ENCODE measurements at places on chromosomes 5 and 9.

GRCh38 chr5:163878490-163878889 lies 373.1 kb downstream of the MAT2B start:
- no peak for DNase-seq

DNA sequence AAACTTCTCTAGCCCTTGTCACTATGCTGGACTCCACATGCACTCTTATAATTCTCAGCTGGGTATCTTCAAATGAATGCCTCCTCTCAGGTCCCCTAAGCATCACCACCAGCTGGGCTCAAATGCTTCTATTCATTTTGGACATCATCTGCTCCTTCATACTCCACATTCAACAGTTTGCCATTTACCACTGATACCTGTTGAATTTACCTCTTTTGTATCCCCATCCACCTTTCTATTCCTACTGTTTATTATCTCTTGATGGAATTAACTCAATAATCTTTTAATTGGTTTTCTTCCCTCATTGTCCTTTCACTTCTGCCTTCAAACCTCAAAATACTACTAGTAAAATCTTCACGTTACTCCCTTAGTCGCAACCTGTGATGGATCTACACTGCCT lies 14.5 kb downstream of the RANBP6 start:
- DNase-seq = no peak

- no peak for DNase-seq
Measured at GRCh38 chr5:141345327-141345726, 1.7 kb downstream of the PCDHGA3 start.

- no peak for DNase-seq
Measured at GRCh38 chr5:144102979-144103378, 67.5 kb downstream of the YIPF5 start.

- no peak for DNase-seq
Measured at GRCh38 chr9:7561527-7562080, 238.0 kb downstream of the DMAC1 start.

DNA sequence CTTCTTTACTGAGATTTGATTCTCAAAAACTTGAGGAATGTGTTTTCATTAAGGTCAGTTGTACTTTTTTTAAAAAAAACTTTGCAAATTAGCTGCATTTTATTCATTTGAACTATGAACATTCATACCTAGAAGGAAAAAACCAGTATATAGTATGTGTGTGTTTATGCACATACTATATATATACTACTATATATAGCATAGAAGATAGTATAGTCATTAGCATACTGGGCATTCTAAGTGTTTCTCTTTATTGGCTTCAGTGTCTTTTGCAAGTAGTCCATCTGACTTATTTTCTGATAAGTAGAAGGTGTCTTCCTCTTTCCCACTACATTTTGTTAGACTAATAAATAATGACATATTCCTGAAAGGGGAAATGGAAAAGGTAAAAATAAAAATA lies 33.0 kb downstream of the ELOVL7 start:
- no peak for DNase-seq

GRCh38 chr9:21287280-21287679 lies 17.8 kb downstream of the IFNA5 start:
- no peak for DNase-seq
